ENCODE measurements at places on chromosomes 4 and X.

- no peak for DNase-seq
These were observed 10.2 kb downstream of the VEGFD start for GRCh38 chrX:15373976-15374375.

DNA sequence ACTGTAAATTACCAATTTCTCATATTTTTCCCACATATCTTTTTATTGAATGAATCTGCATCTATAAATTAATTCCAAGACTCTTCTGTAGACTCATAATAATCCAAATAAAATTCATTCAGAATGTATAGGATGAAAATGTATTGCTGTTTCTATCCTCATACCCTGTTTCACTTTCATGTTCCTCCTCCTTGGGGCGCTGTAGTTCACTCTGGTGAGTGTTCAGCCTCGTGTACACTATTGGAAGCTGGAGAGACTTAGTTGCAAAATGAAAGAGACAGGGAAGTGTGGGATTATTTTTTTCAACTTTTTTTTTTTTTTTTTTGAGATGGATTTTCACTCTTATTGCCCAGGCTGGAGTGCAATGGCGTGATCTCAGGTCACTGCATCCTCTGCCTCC lies 296.1 kb downstream of the TLL1 start:
- no peak for DNase-seq

DNA sequence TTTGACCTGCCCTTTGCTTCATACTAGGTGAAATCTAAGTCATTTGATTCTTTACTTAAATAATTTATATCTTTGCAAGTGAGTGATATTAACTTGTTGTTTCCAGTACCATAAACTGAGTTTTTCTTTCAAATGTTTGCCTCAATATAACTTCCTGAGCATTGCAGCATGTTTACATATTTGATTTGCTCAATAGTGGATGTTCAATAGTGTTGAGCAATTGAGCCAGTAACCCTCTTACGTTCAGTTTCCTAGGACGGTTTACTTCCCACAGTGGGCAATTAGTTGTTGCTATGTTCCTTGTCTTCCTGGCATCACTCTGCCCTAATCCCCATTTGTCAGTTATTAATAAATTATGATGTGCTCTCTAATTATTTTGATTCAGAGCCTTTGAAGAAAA lies 278.5 kb downstream of the EPHA5 start:
- DNase-seq: no peak

GRCh38 chrX:136828830-136829229 lies 48.1 kb upstream of the ARHGEF6 start:
- DNase-seq: no peak

DNA sequence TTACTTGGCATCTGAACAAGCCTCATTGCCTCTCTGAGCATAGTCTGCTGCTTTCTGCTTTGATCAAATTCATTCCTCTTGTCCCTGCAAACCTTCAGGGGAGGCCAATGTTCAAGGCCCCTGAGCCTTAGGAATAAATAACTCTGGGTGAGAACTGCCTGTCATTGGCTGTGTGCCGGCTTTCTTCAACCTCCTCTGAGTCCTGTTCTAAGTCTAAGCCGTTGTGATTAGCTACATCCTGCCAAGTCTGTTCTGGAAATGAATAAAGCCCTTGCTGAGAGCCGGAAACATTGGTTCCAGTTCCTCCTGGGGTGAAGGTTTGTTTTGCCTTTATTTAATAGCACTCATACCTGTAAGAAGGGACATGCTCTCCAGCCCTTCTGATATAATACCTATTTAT lies 13.8 kb downstream of the RNF4 start:
- DNase-seq: peak; percentile 41

DNA sequence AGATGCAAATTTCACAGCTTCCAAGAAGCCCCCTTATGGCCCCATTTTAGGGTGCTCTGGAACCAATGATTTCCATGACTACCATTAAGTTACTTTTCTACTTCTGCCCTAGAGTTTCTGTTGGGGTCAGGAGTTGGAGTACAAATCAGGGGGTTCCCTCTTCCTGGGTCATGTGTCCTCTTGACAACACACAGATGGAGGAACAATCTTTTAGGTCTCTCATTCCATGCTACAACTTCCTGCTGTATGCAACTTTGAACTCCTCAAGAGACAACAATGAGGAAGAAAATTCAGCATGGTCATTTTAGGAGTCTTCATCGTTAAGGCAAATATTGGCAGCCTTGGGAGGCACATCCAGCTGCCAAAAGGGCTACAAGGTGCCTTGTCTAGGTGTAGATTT lies 79.7 kb downstream of the SEL1L3 start:
- no peak for DNase-seq

GRCh38 chr4:2847302-2847871 lies 3.7 kb downstream of the ADD1 start:
- DNase-seq: no peak

DNA sequence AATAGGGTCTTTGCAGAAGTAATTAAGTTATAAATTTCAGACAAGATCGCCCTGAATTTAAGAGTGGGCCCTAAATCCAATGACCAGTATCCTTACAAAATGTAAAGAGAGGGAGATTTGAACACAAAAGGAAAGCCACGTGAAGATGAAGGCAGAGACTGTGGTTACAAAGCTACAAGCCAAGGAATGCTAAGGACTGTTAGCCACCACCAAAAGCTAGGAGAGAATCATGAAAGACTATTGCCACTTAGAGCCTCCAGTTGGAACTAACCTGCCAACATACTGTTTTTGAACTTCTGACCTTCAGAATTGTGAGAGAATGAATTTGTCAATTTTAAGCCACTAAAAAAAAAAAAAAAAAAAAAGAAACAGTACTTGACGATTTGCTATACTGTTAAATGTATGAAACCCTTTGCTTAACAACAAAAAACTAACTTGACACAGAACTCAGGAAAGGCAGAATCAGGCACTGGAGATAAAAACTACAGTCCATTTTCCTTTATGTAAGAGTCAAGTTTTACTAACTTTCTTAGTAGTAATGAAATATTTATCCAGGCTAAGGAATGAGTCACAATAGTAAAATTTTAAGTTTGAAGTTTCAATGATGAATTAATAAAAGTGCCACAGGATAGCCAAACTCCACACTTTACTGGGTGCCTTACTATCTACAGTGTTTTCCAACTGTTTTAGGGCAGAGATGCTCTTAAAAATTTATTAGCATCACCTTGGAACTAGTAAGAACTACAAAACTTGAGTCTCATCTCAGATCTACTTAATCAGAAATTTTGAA lies 25.1 kb downstream of the DHX15 start:
- peak; percentile 10 for DNase-seq

- no peak for DNase-seq
These were observed 244.4 kb upstream of the JADE1 start for GRCh38 chr4:128565054-128565453.

DNA sequence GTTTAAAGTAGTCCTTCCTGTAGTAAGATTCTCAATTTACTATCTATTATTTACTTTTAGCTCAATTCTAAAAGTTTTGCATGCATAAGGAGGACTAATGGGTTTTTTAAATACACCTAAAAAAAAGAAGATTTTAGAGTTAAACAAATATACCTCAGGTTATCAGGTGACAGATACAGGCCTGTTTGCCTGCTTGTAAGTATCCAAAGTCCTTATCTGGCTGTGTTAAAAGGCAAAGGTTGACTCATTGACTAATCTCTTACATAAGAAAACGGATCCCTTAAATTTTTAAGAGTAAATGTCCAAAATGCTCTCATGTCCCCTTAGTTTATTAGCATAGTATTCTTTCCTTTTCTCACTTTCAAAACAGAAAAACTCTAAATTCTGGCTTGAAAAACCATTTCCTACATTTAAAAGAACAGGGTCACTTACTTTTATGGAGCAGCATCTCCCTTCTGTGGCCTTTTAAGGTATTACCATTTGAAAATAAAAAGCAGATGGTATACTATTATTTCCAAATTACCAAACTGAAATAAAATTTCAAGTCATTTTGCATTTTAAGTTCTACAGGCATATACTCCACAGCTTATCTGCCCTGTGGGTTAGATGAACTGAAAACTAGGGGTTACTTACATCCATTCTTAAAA lies 4.5 kb downstream of the CBR4 start:
- no peak for DNase-seq

DNA sequence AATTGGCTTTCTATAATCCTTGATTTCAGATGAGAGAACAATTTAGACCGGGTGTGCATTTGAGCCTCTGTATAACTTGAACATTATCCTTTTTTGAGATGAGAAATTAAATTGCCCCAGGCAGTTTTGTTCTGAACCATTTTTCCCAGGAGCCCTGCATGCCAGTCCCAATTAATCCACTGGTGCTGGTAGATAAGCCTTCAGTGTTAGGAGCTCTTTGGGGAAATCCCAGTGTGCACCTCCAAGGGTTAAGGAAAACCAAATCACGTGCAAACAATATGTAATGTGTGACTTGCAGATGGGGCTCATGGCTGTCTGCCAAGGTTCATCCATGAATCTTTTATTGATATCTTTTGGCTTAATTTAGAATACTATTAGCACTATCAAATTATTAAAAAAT lies 43.2 kb downstream of the KIT start:
- DNase-seq: no peak

GRCh38 chr4:87875191-87875590 lies 42.4 kb downstream of the MEPE start:
- DNase-seq: no peak

DNA sequence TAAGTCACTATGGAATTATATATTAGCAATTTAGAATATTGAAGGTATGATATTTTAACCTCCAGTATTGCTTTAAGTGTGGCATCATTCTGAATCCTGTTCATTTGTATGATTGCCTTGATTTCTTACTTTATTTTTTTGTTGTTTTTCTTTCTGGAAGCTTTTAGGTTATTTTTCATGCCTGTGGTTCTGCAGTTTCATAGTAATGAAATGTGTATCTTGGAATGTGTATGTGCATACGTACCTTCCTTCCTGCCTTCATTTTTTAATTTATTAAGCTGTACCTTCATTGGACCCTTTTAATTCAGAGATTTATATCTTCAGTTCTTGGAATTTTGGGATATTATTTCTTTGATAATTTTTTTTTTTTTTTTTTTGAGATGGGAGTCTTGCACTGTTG lies 22.1 kb downstream of the CPEB2 start:
- DNase-seq: no peak

GRCh38 chr4:165384598-165384997 lies 5.8 kb downstream of the CPE start:
- no peak for DNase-seq

- no peak for DNase-seq
These were observed 40.1 kb downstream of the NOP14 start for GRCh38 chr4:2923141-2923551.

- DNase-seq: no peak
These were observed 143.0 kb upstream of the PLAC1 start for GRCh38 chrX:134801267-134801666.

- no peak for DNase-seq
These were observed 49.1 kb downstream of the MID1 start for GRCh38 chrX:10571260-10571659.

DNA sequence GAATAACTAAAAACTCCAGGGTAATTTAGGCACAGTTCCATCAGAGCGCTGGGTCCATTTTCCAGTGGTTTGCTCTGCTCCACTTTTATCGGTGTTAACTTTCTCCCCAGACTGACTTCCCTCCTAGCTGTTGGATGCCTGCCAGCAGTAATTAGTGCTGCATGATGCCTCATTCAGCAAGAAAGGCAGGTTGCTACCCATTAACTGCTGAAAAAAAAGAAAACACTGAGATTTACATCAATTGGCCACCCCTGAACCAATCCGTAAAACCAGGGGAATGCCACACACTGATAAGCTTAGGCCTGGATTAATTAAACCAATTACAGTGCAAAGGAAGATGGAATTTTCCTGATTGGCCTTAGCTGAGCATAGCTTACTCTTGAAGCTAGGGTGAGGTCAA lies 182.4 kb upstream of the CXXC4 start:
- DNase-seq: no peak

- DNase-seq: no peak
These were observed 29.4 kb upstream of the ADRA2C start for GRCh38 chr4:3736806-3737205.

GRCh38 chr4:42643685-42644084 lies 13.2 kb downstream of the ATP8A1 start:
- no peak for DNase-seq

DNA sequence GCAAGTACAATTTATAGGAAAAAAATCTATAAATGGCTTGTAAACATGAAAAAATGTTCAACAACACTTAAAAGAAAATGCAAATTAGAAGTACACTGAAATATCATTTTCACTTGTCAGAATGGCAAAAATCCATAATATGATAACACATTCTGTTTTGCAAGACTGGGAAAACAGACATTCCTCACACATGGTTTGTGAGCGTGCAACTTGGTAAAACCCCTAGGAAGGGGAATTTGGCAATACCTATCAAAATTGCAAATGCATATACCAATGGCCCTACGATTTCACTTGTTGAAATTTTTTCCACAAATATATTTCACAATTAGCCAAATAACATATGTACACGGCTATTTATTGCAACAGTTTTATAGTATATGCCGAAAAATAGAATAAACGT lies 31.4 kb downstream of the TBC1D9 start:
- DNase-seq: no peak

- DNase-seq: no peak
These were observed 42.8 kb upstream of the KLHL34 start for GRCh38 chrX:21700967-21701366.

DNA sequence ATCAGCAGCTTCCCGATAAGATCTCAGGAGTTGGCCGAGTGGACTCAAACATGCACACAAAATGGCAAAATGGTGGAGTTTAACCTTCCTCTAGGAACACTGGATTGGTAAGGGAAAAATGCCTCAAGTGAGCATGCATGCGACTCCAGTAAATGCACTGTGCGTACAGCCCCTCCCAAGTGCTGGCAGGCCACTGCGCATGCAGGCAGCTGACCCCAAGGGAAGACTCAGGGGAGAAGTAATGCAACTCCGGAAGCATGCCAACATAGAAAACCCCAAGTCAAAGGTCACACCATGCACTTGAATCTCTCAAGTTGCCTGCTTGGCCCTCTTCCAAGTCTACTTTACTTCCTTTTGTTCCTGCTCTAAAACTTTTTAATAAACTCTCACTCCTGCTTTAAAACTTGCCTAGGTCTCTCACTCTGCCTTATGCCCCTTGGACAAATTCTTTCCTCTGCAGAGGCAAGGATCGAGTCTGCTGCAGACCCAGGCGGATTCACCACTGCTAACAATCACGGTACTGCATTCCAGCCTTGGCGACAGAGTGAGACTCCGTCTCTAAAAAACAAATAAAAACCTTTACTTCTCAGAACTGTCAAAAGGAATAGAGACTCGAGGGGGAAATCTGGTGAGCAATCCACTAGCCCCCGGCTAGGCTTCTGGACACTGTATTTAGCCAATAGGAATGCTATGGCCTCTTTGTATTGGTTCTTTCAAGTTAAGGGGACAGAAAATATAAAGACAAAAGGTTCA lies 33.5 kb downstream of the NYX start:
- no peak for DNase-seq

GRCh38 chrX:71974916-71975315 lies 64.3 kb downstream of the NHSL2 start:
- DNase-seq: no peak

DNA sequence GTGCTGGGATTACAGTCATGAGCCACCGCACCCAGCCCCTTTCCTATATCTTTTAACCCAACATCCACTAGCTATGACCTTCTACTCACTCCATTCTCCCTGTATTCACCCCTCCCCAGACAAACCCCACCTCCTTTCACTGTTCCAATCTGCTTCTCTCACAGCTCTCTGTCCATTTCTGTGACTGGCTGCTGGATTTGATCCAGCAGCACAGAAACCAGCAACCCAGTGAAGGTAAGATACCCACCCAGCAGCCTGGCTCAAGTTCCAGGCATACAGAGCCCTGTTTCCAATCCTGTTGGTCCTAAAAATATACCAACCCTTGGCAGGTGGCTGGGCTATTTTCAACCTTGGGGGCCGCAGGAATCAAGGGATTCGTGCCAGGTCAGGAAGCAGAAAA lies 56.9 kb upstream of the SMIM10 start:
- DNase-seq: no peak
